ENCODE measurements at places on chromosomes 5 and 9.

DNA sequence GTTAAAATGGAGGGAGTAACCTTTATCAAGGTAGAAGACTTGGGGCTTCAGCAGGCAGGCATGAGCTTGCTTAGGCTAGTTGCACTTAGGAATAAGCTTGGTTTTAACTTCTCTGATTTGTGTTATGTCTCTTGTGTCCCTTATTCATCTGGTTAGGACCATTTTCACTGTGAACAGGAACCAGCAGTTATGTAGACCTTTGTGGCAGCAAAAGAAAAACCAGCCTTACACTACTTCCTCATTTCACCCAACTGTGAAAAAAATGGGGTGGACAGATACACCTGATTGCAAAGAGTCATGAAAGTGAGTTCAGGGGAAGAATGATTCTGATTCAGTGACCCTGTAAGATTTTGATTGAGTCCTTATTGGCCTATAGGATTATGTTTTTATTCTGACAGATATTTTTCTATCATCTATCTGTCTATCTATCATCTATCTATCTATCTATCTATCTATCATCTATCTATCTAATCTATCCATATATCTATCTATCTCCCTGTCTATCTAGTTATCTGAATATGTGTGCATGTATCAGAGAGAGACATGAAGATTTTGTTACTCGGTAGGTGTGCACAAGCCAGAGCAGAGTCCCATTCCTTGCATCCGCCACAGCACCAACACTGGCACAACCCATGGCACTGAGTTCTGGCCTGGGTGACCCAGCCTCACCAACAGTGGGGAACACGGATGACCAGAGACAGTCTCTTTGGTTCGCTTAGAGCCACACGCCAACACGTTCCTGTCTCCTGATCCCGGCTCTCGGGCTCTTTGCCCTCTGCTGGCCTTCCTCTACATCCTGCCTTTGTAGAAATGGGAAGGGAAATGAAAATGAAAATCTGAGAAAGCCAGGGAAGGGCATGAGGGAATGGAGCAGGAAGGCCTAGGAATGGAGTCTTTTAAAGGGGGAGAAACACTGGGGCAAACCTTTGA, 1.3 kb upstream of the ZNF366 start:
- no peak for DNase-seq

DNA sequence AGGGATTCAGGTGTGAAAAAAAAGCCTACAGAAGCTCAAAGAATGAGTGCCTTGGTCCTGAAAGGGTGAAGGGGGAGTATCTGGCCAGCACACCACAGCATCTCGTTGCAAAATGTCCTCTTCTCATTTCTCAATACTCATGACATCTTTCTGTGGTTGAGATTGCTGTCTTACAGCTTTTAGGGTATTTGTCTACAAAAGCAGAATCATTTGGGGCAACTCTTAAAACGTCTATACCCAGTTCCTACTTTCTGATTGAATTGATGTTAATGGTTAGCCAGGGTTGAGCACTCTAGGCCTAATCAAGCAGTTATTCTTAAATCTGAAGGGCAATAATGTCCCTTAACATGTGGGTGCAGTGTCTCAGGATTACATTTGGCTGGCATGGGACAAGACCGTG, 21.2 kb upstream of the PCSK5 start:
- no peak for DNase-seq

DNA sequence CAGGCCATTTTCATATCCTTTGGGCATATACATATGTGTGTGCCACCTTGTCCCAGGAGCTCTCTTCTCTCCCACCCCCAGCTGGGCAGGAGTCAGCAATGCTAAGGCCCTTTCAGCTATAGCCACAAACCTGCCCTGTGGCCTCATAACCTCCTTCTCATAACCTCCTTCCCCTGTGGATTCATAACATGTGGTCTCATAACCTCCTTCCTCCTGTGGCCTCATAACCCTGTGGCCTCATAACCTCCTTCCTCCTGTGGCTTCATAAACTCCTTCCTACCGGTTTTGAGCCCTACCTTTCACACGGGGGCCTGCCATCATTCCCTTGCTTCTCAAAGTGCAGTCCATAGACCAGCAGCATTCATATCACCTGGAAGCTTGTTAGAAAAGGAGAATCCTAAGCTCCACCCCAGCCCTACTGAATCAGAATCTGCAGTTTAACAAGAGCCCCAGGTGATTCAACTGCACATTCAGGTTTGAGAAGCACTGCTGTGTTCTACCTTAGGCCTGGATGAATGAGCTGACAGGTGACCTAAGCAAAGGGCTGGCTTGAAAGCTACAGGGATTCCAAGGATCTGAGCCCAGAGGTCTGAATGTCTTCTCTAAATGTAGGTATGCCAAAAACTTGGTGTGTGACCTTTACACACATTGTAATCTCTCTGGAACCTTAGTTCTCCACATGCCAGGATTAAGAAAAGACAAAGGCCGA, 41.9 kb upstream of the PLPP6 start:
- DNase-seq = no peak

GRCh38 chr9:109624896-109625295, 126.8 kb upstream of the PTPN3 start:
- DNase-seq = no peak

DNA sequence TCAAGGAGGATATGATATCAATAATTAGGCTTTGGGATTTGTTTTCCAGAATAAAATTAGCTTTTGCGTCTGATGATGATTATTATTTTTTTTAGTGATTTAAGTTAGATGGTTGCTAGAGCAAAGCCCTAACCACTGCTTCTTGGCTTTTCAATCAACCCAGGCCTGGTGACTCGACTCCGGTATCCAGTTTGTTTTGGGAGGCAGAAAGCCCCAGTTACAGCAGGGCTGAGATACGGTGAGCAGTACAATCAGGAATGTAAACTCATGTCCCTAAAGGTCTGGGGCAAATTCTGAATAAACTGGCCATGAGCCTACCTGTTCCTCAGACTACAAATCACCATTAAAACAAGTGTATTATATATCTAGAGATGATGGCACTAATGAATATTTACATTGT, 24.4 kb upstream of the CYFIP2 start:
- no peak for DNase-seq

DNA sequence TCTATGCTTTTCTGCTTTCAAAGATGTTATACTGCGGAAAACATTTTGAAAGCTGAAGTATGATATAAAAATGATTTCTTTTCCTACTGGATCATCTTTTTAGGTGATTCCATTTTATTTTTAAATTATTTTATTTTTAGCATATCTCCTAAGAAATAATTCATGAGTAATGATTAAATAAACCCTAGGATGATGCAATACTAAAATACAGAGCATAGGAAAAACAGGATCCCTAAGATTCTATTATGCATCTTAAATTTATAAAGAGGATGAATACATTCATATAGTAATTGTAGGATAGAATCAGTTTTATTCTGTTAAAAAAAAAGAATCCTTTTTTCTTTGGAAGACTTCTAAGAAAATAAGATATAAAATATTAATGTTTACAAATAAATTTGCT, 10.9 kb downstream of the POLK start:
- DNase-seq = no peak

DNA sequence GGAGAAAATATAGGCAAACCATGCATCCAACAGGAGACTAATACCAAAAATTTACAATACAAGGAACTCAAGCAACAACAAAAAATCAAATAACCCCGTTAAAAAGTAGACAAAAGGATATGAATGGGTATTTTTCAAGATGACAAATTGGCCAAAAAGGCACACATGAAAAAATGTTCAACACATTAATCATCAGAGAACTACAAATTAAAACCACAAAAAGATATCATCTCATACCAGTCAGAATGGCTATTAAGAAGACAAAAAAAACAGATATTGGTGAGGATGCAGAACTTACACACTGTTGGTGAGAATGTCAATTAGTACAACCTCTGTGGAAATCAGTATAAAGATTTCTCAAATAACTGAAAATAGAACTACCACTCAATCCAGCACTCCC, 35.0 kb downstream of the TEX10 start:
- DNase-seq = peak; percentile 71

GRCh38 chr9:113963017-113963620, 87.0 kb downstream of the ZNF618 start:
- peak; percentile 60 for DNase-seq

DNA sequence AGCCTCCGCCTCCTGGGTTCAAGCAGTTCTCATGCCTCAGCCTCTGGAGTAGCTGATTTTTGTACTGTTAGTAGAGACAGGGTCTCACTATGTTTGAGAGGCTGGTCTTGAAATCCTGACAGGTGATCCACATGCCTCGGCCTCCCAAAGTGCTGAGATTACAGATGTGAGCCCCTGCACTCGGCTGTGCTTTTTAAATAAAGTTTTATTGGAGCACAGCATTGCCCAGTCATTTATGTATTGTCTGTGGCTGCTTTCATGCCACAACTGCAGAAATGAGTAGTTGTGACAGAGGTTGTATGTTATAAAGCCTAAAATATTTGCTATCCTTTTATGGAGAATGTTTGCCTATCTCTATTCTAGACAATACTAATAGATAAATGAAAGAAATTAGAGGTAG, 169.2 kb downstream of the AOPEP start:
- DNase-seq = no peak

DNA sequence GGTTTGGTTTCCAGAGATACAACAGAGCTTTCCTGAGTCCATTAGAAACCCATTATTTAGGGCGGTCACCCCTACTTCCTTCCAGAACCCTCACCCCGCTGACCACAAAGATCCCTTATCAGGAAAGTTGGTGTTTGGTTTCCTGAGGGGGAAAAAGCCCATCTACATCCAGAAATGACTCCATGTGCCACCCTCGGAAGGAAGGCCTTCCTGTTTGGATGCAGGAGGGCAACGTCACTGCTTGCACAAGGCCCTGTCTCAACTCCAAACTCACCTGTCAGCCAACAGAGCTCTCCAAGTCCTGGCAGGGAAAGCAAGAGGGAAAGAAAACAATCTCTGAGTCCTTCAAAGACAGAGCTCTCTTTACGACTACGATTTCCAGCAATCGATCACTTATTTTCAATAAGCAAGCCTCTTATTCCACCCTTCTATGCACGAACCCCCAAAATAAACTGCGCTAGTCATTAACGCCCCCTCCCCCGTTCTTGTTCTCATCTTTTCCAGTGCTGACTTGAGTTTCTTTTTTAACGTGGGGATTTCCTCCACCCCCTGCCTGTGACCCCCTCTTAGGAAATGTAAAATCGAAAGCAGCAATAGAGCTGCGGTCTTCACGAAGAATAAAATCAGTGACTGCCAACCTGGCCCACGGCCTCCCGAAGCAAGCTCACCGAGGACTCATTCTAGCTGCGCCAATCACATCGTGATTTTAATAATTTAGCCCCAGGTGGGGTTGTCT, 35.7 kb upstream of the NTNG2 start:
- no peak for DNase-seq

DNA sequence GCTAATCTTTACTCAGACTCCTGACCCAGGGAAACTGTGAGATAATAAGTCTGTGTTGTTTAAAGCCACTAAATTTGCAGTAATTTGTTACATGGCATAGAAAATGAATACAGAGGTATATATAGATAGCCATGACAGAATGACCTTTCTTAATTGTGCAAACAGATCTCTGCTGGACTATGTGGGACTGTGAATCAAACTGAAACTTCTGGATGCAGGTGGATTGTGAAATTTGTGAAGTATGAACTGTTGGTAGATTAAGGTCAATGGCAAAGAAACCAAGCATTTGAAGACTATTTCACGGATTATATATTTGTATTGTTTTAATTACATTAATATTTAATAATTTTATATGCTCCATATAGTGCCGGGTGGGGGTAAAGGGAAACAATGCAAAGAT, 52.2 kb upstream of the GPR151 start:
- no peak for DNase-seq

DNA sequence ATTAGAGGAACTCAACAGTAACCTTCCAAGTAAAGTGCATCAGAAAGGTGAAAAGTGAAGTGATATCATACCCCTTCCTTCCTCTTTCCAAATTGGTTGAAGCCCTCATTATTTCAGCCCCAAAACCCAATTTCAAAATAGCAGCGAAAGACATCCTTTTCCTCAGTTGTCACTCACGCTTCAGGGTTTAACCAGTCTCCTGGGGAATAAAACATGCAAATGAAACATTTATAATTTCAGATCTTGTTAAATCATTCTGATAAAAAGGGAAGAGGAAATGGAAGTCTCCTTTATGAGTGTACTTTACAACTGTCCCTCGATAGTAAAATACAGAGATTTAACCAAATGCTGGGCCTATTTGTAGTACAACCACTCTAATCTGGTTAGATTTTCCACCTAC, 22.5 kb downstream of the TRPM6 start:
- DNase-seq = no peak

DNA sequence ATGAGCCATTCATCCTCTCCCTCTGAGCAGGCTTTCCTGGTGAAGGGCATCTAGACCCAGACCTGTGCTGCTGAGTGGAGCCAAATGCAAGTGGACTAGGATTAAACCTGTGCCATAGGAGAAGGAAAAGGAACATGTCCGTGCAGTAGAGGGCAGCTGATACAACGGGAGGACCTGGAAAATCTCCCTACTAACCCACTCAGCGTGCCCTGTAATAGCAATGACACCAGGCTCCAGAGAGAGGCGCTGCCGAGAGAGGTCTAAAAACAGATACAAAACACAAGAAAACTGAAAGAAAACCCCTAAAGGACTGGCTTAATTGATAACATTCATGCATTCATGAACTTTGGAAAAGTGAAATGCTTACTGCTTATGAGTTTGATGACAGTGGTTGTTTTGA, 60.8 kb downstream of the PFDN1 start:
- no peak for DNase-seq

DNA sequence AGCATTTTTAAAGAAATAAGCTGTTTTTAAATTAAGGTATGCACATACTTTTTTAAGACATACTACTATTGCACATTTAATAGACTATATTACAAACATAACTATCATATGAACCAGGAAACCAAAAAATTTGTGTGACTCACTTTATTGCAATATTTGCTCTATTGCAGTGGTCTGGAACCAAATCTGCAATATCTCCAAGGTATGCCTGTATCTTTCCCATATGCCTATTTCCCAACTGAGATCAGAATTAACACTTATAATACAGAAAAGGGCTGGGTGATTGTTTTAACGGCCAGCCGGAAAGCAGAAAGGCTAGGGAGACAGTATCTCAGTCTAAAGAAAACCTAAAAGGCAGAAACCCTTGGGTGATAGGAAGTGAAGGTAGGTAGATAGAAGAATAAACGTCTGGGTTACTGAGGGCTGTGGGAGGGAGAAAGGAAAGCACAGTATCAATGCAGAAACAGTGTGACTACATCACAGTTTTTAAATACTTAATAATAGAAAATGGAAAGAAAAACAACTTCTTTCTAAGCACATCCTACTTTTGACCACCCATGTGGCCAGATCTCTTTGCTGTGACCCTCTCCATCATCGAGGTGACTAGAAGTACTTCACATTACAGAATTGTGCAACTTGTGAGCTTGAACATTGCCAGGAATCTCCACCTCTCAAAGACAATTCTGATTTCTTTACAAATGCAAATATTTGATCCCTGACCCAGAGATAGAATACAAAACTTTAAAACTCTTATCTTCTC, 126.4 kb downstream of the LPAR1 start:
- DNase-seq = peak; percentile 81
